Left kidney (tissue), 8 donors: ENCODE measurements at places on chromosomes 1 and 21. TPM values are rescaled to one million over a fixed set of nuclear protein-coding genes. Genes with fewer than 3 reads are reported as not detected.

DNA sequence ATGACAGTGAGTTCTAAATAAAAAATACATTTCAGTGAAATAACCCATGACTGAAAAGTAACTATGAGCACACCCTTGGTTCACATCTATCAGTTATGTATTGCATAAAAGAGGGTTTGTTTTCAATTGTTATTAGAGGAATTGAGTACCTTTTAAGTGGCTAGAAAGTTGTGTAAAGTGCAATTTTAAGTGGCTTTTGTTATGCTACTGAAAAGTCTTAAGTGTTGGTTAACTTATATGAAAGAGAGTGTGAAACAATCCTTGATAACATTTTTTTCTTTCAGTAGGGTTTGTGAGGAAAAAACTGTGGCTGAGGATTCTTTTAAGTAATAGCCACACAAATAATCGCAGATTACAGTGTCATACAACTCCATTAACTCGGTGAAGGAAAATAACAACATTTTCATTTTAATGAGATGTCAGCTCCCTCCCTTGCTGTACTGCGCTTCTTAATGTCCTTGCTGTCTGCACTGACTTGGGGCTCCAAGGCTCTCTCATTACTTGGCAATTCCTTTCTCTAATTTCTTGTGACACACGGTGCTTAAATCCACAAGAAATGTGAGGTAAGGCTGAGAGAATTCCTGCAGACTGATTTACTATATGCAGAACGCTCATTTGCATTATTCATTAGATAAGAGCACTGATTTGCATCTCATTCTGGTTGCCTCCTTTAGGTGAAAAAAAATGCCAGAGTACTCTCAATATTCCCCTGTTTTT lies 40.6 kb downstream of the NTNG1 start:
- DNase-seq, result no peak

Gene MEX3A
- 46.7 TPM for polyA plus RNA-seq

GRCh38 chr1:46410156-46411009 lies 16.3 kb downstream of the FAAH start:
- DNase-seq, result no peak

Gene FCRL1
- polyA plus RNA-seq, result 0.05 TPM

DNA sequence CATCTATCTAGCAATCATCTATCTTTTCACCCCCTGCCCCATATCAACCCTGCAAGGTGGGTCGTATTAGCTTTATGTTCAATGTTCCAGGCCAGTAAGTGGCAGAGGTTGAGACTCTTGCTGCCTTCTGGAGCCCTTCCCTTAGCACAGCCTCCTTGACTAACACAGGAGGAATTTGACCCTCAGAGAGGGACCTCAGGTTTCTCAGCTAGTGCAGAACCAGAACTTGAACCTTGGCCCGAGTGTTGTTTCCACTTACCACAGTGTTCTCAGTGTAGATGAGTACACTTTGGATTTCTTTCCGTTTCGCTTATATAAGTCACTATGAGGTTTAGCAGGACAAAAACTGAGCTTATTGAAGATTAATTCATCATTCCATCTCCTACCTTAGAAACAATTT lies 11.1 kb upstream of the ATF3 start:
- DNase-seq, result no peak

Gene NTPCR
- polyA plus RNA-seq, result 77.3 TPM

GRCh38 chr1:204721373-204722055 lies 36.0 kb upstream of the LRRN2 start:
- no peak for DNase-seq

Gene ITPKB
- polyA plus RNA-seq, result 21.1 TPM

DNA sequence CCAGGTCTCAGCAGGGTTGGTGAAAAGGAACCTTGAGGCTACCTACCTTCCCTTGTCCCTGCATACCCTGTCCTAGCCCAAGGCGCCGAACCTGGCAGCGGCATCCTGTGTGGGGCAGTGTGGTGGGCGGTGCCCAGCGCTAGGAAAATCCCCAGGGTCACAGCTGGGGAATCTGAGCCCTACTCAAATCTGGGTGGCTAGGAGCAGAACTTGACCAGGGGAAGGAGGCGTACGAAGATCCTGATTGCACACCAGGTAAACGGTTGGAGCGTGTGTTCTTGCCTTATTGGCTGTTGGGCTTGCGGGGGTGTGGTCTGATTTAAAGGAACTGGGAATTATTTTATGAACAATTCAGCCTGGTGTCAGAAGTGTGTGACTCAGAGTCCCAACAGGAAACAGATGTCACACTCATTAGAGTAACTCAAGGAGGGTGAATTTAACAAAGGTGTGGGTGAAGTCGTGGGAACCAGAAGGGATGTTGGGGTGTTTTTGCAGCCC lies 118.6 kb downstream of the LRIG2 start:
- no peak for DNase-seq

GRCh38 chr1:2556678-2557481 lies 709 bp downstream of the TNFRSF14 start:
- no peak for DNase-seq

Gene OR2L2
- 0.13 TPM for polyA plus RNA-seq

DNA sequence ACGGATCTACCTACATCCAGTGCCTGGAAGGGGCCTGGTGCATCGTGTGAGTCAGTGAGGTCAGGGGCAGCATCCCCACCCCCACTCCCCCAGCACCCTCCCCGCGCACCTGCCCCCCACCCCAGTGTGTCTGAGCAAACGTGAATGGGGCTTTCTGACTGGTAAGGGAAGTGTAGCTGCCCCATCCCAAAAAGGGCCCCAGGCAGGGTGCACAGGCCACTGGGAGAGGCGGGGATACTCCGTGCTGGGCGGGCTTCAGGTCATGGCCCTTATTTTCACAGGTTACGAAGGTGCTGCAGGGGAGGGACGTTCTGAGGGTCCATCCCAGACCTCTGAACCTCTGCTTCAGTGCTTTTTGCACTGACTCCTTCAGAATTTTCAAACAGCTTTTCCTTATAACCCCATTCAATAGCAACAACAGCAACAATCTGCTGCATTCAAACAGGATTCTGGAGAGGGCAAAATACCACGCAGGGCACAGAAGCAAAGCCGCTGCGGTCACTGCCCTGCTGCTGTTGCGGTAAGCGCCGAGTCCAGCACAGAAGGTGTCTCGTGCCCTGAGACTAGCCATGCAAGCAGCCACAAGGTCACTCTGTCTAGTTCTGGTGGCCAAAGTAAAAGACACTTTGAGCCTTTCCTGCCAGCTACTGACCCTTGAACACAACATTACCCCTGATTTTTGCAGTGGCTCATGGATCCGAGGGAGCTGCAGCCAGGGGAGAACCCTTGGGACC lies 10.3 kb downstream of the TTC34 start:
- no peak for DNase-seq

GRCh38 chr1:202007304-202007703 lies 3.1 kb upstream of the ELF3 start:
- no peak for DNase-seq

Gene PCAT6
- polyA plus RNA-seq, result 2.9 TPM

- DNase-seq, result no peak
Observed at GRCh38 chr1:114209971-114210370, 56.3 kb upstream of the SYT6 start.

DNA sequence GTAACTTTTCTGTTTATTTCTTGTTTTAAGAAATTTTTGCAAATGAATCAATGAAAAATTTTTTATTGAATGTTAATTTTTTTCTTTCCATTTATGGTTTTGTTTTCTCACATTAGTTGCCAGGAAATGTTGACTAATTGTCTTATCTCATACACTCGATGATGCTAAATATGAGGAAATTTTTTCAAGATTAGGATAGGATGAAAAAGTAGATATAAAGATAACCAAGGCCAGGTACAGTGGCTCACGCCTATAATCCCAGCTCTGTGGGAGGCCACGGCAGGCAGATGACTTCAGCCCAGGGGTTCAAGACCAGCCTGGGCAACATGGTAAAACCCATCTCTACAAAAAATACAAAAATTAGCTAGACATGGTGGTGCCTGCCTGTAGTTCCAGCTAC lies 12.6 kb downstream of the LAX1 start:
- no peak for DNase-seq

Gene MCOLN2
- 1.5 TPM for polyA plus RNA-seq

DNA sequence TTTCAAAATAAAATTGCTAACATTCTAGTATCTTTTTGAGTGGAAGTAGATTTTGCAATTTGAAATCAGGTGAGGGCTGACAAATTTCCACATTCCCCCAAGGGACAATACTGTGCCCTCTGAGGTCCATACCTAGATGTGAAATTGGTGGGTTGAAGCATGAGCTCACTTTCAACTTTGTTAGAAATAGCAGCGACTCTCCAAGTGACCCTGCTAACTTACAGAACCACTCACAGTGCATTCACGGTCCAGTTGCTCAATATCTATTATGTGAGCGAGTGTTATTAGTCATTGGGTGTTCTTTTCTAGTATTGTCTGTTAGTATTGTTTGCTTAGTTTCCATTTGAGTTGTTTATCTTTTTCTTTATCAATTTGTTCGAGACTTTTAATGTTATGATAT lies 53.6 kb upstream of the ASB17 start:
- no peak for DNase-seq

DNA sequence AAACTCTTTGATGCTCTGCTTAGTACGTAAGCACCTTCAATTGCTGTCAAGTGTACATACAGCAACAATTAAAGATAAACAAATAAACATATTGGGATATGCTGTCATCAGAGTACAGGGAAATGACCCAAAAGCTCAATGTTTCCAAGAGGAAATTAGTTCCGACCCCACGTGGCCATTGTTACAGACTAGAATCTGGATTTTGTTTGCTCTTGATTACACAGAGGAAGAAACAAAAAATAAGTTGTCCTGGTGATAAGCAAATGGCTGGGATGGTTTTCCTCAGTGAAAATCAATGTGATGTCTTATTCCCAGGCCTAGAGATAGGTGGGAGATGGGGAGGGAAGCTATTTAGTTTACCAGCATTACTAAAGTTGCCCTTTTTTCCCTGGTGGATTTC lies 113.0 kb upstream of the UBE2U start:
- DNase-seq, result no peak

DNA sequence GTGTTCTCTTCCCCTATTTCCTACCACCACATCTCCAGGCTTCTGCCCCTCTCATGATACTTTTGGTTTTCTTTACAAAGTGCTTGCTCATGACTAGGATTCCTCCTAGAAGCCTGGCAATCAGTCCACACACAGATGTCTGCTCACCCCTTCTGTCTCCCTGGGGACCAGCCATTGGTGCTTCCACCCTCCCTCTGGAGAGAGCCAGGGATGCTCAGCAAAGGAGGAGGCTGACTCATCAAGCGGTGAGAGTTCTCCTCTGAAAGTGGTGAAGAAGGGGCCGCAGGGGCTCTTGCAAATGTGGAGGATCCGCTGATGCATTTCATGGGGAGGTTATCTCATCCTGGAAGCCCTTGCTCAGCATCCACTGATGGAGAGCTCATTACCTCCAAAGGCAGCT lies 14.5 kb downstream of the NT5C1A start:
- DNase-seq, result no peak

GRCh38 chr1:205472737-205473441 lies 17.0 kb upstream of the BLACAT1 start:
- no peak for DNase-seq

- DNase-seq, result no peak
Observed at GRCh38 chr1:85404408-85404807, 60.6 kb downstream of the DDAH1 start.

DNA sequence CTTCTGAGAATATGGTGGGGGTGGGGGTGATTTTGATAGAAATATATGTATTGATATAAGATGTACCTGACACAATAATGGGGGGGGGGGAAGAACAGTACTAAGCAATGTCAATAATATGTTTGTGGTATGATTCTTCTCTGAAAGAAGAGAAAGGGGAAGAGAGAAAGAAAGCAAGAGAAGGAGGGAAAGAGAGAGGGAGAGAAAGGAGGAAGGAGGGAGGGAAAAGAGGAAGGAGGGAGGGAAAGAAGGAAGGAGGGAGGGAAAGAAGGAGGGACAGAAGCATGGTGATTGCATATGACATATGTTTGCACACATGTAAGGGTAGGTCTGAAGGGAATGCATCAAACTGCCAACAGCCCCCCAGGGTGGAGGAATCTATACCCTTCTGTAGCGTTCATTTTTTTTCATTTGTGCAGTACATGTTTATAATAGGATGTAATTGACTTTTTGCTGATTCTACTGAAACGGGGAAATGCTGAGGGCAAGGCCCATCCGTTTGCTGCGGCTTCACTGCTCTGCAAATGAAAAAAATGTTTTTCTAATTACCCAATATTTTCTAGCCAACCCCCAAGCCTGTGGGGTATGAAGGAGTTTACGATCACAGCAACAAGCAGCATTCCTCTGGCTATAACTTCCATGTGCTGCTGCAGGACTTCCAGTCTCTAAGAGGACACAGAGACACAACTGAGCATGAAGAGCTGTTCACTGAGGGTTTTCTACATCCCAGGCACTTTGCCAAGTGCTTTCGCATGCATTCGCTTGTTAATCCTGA lies 119.3 kb upstream of the ZC3H12A start:
- no peak for DNase-seq

GRCh38 chr1:92399076-92399475 lies 87.6 kb downstream of the GFI1 start:
- no peak for DNase-seq

DNA sequence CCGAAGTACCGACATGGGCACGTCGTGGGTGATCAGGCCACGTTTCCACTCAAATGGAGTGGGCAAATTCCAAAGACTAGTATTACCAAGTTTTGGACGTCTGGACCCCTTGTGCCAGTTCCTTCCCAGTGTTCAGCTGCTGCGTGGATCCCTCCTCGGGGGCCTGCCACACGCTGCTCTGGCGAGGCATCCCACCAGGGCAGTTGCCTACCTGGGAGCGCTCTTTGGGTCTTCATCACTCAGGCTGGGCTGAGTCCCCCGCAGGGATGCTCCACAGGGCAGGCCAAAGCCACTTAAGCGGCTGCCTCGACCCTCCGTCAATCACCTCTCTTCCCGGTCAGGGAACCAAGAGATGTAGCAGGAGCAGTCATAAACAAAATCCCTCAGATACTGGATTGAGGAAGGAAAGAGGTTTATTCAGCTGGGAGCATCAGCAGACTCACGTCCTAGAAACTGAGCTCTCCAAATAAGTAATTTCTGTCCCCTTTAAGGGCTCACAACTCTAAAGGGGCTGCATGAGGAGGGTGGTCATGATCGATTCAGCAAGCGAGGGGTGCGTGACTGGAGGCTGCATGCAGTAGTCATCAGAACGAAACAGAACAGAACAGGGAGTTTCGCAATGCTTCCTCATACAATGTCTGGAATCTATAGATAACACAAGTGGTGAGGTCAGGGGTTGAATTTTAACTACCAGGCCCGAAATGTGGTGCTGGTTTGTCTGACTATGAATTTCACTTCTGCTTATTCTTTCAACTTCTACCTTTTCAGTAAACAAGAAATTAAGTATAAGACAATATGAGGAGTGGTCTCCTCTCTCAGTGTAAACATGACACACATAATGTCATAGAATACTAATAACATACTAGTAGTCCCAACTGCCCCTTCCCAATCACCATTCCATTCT lies 998.6 kb upstream of the NCAM2 start:
- no peak for DNase-seq

DNA sequence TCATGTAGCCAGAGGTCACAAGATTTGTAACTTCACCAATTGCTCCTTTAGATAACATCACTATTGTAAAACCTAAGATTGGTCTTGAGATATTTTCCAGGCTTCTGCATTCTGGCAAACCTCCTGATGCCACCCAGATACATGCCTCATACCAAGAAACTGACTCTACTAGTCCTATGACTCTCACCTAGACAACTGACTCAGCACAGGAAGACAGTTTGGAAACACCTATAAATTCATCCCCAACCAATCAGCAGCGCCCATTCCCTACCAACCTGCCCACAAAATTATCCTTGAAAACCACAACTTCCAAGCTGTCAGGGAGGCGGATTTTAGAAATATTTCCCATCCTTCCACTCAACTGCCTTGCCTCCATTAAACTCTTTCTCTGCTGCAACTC lies 2.6 kb downstream of the NME7 start:
- no peak for DNase-seq

GRCh38 chr1:26478159-26478558 lies 5.9 kb downstream of the HMGN2 start:
- DNase-seq, result no peak
